ENCODE measurements at places on chromosomes 13 and 19.
A peak's percentile ranks its signal among the peaks of the same experiment; 100 is the strongest.

GRCh38 chr19:15666883-15667282 is 6.0 kb upstream of the CYP4F12 start:
- DNase-seq = no peak

DNA sequence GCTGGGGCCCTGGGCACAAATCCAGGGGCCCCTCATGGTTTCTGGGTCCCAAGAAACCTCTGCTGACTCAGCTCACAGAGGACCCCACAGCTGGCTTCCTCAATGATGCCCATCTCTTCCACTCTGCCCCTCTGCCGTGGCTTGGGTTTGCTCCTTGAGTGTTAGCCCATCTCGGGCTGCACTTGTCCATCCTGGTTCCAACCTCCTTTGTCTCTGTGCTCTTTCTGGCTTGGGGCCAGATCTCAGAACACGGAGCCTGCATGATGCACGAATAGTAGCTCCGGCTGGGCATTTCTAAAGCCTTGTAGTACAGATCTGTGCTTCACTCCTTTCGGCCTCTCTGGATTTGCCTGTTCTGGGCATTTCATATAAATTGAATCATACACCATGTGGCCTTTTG is 53.8 kb downstream of the F2RL3 start:
- no peak for DNase-seq

DNA sequence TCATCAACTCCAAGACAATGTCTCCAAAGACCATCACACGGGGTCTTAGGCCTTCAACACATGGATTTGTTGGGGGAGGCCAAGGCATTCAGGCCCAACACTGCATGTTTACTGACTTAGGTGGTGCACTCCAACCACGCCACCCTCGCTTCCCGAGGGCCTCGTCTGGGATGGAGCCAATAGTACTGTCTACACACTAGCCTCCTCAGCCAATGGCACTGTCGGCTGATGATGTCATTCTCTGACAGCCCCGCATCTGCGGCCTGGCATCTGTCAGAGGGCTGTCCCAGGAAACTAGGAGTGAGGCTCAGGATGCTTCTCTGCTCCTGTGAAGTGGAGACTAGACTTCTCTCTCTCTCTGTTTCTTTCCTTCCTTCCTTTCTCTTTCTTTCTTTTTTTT is 96.6 kb downstream of the TEX26 start:
- DNase-seq = no peak

- DNase-seq = no peak
Observed at GRCh38 chr13:22080832-22081231, 410.0 kb downstream of the FGF9 start.

GRCh38 chr19:14434543-14435319 is 1.6 kb downstream of the PKN1 start:
- DNase-seq = peak; percentile 40

DNA sequence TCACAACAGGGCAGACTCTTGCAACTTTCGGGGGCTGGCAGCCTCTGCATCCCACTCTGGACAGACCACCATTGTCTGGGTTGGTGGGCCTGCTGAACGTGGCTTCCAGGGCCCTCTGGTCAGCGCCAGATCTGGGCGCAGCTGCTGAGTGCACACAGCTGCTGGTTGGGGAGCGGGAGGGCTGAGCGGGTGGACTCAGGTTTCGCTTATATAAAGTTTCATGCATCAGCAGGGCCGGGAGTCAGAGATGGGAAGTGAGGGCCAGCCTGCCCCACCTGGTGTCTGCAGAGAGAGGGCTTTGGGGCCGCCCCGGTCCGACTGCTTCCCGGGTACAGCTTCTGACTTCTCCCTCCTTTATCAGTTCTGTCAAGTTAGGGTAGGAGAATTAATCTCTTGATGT is 6.9 kb downstream of the ARHGEF7 start:
- no peak for DNase-seq

Data from fibroblast of upper back skin (primary cell).